ENCODE measurements at places on chromosomes 5 and 9.

- no peak for DNase-seq
Observed at GRCh38 chr5:62331921-62332320, 25.9 kb downstream of the KIF2A start.

DNA sequence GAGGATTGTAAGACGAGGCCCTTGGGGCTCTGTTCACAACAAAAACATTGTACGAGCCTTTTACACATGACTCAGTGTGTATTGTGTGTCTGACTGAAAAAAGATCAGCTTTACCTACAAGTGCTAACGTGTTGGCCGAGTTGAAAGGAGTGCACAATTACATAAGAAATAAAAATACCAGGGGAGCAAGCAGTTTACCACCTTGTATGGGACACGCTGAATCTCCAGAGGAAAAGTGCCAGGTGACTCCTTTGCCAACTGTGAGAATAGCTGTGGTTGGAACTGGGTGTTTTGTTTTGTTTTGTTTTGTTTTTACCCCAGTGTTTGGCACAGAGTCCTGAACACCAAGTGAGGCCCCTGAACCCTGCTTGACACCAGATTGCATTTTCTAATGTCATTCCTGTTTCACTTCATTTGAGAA, 32.8 kb upstream of the ZSWIM6 start:
- no peak for DNase-seq

- DNase-seq = no peak
Observed at GRCh38 chr9:134965411-134965810, 47.7 kb upstream of the FCN1 start.

DNA sequence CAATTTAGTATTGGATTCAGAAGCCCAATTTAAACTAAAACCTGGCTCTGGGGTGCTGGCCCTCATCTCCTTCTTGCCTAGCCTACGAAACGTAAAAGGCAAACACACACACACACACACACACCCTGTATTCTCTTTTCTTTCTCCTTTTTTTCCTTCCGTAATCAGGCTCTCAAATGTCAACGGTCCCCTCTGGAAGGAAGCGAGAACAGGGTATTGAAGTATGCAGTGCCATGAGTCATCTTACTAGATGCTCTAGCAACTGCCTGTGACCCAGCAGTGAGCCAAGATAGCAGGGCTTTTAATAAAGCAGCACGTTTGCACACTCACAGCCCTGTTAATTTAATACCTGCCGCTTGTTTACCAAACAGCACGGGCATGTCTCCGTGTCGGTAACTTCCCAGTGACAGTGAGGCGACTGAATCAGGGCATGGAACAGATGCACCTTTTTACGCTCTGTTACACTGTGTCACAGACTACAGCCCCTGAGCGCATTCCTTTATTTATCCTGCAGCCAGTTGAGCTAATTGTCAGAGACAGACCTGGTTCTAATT, 243.8 kb downstream of the BNC2 start:
- no peak for DNase-seq

GRCh38 chr5:121945261-121945660, 16.5 kb upstream of the SRFBP1 start:
- no peak for DNase-seq

DNA sequence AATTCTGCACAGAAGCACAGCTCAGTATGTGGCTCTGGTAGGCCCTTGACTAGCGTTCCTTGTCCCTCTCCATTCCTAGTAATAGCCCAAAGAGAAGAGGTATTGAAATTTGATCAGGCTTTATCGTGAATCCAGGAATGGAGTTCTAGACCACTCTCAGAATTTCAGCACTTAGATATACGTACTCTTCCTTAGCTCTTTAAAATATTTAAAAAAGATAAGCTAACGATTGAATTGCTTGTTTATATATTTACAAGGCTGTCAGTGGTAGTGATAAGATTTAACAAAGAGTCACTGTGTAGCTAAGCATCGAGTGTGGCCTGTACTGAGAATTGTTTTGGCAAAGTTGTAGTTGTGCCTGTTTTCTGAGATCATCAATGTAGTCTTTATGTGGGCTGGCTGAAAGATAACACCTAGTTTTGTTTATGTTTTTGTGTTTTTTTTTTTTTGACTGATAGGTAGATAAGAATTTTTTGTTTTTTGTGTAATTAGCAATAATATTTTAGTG, 2.5 kb downstream of the KIAA1958 start:
- no peak for DNase-seq

DNA sequence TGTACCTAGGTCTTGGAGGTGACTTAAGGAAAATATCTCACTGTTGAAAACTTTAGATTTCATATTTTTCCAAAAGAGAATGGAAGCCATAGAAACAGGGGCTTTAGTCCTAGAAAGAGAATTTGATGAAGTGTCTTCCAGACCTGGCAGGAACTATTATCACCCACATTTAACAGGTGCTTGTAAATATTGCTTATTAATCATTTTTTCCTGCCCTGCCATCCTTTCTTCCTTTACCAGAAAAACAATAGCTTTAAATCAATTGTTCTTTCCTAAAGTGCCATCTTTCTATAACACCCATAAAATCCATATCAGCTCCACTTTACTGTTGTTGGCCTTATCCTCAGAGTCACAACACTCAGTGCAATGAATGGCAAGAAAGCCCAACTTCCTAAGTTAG, 350.9 kb downstream of the YTHDC2 start:
- DNase-seq = no peak

DNA sequence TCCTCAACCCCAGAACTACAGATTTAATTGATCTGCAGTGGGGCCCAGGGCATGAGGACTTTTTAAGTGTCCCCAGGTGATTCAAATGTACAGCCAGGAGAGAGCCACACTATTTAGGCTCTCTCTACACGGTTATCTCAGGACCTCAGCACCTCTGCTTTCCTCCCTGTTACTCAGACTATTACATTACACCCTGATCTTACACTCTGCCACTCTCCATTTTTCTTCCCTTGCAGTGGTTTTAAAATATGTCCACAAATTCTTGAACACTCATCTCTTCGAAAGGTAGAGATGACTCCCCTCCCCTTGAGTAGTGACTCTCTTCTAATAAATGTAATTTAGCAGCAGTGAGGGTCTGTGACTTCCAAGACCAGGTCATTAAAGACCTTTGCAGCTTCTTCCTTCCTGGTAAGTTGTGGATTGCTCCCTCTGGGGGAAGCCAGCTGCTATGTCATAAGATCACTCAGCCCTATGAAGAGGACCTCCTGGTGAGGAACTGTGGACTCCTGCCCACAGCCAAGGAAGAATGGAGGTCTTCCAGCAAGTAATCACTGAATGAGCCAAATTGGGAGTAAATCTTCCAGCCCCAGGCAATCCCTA, 87.5 kb upstream of the SSBP2 start:
- DNase-seq = peak; percentile 31

- DNase-seq = no peak
Observed at GRCh38 chr5:112276991-112277390, 142.1 kb downstream of the EPB41L4A start.

DNA sequence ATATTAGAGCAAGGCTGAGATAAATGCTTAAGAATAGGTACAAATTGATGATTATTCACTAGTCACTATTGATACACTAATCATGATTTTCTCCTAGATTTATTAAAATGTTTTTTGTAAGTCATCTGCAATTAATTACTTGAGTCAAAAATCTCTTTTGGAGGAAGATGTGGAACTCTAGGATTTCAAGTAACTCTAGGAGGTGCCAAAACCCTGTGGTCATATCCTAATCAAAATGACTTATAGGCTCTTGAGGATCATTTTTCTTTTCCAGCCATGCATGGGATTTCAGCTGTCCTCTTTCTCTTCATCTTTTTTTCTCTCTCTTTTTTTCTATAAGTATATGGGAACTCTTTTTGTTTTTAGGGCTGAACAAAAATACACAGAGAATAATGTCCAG, 141.8 kb upstream of the CD180 start:
- no peak for DNase-seq

GRCh38 chr5:13609504-13609903, 335.0 kb downstream of the DNAH5 start:
- DNase-seq = no peak

DNA sequence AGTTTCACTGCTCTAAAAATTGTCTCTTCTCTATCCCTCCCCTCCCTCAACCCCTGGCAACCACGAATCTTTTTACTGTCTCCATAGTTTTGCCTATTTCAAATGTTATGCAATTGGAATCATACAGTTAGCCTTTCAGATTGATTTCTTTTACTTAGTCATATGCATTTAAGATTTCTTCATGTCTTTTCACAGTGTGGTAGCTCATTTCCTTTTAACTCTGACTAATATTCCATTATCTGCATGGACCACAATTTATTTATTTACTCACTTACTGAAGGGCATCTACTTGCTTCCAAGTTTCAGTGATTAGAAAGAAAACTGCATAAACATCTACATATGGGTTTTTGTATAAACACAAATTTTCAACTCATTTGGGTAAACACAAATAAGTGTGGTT, 372.3 kb downstream of the CDH18 start:
- DNase-seq = no peak

- DNase-seq = no peak
Observed at GRCh38 chr9:108813951-108814601, 41.7 kb downstream of the ACTL7B start.

- no peak for DNase-seq
Observed at GRCh38 chr9:4822057-4822456, 29.3 kb downstream of the RCL1 start.

DNA sequence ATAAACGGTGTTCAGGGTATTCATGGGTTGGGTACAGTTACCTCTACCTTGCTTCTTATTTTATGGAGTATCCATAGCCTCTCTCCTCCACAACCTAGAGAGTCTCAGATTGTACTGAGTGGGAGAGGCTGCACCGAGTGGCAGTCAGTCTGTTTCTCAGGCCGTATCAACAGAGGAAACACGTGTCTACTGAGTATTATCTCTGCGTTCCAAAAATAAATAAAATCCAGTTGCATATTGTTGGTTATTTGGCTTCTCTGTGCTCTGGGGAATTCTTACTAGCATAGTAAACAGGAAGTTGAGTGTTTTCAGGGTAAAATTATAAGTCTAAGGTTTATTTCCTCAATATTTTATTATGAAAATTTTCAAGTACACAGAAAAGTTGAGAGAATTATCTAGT, 231.0 kb downstream of the ARHGEF28 start:
- DNase-seq = no peak

DNA sequence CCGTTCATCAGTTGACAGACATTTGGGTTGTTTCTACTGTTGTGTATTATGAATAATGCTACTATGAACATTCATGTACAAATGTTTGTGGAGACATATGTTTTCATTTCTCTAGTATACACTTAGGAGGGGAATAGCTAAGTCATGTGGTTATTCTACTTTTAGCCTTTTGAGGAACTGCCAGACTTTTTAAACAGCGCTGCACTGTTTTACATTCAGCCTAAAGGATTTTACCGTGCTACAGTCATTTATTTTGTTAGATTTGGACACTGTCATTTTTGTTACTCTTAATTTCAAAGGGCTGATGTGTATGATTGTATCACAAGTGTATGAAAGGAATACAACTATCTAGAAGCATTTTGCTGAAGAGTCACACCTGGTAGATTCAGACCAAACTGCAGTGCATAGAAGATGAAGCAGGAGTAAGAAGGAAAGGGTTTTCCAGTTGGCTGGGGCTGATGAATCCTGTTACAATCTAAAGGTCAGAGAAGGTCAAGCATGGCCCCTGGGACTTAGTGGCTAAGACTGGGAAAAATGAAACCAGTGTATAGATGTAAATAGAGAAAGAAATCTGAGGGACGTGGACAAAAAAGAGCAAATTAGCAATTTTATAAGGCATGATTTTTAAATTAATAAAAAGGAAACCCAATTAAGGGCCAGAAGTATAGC, 509.7 kb downstream of the PSAT1 start:
- no peak for DNase-seq

DNA sequence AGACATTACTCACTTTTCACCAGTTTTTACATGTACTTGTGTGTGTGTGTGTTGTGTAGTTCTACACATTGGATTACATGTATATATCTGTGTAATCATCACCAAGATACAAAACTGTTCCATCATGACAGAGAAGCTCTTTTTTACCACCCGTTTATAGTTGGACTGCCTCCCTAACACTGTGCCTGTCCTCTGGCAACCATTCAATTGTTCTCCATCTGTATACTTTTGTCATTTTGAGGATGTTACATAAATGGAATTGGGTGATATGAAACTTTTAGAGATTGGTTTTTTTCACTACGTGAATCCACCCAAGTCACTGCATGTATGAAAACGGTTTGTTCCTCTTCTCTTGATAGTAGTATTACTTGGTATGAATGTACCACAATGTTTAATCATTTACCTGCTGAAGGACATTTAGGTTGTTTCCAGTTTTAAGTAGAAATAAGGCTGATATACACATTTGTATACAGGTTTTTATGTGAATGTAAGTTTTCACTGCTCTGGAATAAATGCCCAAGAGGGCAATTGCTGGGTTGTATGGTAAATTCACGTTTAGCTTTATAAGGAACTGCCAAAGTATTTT, 126.2 kb downstream of the MAPKAP1 start:
- DNase-seq = no peak

DNA sequence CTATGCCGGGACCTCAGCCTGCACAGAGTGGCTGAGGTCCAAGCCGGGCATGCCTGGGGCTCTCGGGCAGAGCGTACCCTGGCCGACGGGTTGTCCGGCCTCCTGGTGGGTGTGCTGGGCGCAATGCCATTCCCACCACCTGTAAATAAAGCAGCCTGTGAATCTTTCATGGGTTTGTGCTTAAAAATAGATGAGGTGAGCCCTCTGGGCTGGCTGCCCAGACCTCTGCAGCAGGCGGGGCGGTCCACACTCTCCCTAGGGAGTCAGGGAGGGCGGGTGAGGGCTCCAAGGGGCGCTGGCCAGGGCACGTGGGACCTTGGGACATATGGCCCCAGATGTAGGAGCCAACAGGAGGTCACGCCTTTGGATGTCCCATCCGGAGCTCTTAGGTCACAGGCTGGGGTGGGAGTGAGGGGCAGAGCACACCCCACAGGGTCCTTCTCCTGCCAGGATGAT, 3.6 kb upstream of the AGPAT2 start:
- no peak for DNase-seq

DNA sequence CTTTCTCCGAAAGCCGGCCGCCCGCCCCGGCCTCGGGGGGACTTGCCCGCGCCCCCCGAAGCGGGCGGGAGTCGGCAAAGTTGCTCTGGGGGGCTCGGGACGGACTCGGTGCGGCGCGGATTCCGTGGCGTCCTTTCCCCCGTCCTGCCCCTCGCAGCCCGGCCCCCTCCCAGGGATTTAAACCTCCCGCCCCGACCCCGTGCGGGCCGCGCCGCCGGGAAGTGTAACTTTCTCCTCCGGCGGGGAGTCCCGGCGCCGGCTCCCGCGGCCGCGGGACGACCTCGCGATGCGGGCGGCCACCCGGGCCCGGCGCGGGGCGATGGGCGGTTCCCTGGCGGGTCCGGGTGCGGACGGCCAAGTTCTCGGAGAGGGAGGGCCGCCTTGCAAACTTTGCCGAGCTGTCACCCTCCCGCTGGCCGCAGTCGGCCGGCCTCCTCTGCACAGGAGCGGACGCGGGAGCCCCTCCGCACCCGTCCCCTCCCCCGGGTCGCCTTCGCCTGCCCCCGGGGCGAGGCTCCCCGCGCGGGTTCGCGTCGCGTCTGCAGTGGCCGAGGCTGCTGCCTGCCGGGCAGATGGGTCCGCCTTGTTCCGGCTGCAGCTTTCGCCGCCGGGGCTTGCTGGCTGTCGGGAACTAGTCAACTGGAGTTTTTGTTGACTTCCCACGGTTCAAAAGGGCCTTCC, 732 bp downstream of the PBX3 start:
- peak; percentile 19 for DNase-seq

- DNase-seq = no peak
Observed at GRCh38 chr9:92044936-92045335, 70.3 kb downstream of the SPTLC1 start.
